ENCODE measurements at places on chromosomes 11 and 22.

GRCh38 chr11:117618302-117618981, 178.6 kb downstream of the DSCAML1 start:
- no peak for DNase-seq

GRCh38 chr11:64971421-64972233, at the start of gene MAJIN:
MAJIN (minus strand) TSS chr11:64972108; CDS start chr11:64959405, 12,703 bp downstream.
- DNase-seq: no peak

DNA sequence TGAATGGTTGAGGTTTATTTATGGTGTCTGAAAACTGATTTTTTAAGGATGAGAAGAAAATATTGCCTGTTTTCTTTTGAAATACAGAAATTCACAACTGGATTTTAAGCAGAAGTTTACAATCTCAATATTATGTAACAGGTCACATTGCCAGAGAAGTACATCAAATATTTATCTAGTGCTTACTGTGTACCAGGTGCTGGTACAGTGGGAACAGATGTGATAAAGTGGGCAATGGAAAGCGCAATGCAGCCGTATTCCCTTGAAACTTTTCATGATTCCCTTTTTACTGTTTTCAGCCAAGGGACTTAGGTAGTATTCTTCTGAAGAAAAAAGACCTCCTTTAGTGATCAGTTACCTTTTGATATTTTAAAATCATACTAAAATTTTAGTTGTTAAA, 49.6 kb downstream of the TTC17 start:
- no peak for DNase-seq

- DNase-seq: no peak
Measured at GRCh38 chr11:99634581-99634980, 613.8 kb downstream of the CNTN5 start.

DNA sequence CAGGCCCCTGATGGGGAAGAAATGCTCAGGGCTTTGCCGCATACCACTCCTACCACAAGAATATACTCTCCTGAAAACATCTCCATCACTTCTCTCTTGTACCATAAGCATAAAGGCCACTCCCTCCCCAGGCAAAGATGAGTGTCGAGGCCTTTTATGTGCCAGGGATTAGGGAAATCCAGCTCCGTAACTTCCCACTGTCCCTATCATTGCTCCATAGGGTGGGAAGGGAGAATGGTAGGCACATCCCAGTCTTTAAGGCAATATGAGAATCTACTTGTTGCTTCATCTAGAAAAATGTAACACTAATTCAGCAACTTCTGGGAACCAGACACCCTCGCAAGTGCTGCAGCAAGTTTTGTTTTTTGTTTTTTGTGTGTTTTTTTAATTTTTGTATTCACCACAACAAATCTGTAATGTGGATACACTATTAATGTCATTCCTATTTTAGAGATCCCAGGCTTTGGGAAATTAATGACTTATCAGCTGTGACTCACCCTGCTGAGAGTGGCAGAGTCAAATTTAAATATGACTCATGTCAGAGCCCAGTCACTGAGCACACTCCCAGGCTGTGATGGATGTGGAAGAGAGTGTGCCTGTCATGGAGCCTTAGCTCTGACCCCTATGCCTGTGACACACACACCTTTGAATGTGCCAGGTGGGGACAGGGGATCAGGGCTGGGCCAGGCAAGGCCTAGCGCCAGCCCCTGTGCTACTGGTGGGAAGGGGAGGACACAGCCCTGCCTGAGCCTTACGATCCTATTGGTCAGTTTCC, 23.4 kb downstream of the PANX1 start:
- DNase-seq: peak; percentile 52

DNA sequence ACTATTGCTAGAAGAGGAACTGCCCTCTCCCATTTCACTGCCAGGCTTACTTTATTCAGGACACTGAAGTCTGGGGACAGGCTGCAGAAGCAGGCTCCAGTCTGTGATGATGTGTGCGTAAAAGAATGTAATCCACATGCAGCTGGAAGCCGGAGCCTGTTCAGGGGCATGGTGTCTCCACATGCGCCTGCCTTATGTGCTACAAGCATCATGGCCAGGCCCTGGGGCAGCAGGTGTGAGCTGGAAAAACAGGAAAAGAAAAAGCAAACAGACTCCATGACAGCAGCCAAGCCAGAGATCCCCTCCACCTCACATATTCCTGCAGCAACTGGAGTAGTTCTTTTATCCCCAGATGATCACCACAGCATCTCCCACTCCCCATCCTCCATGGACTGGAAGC, 33.4 kb downstream of the ARFGAP2 start:
- DNase-seq: peak; percentile 84

GRCh38 chr22:20672082-20672424, 101.9 kb upstream of the SERPIND1 start:
- DNase-seq: no peak

- DNase-seq: no peak
Measured at GRCh38 chr11:85118151-85118550, 509.0 kb downstream of the DLG2 start.

DNA sequence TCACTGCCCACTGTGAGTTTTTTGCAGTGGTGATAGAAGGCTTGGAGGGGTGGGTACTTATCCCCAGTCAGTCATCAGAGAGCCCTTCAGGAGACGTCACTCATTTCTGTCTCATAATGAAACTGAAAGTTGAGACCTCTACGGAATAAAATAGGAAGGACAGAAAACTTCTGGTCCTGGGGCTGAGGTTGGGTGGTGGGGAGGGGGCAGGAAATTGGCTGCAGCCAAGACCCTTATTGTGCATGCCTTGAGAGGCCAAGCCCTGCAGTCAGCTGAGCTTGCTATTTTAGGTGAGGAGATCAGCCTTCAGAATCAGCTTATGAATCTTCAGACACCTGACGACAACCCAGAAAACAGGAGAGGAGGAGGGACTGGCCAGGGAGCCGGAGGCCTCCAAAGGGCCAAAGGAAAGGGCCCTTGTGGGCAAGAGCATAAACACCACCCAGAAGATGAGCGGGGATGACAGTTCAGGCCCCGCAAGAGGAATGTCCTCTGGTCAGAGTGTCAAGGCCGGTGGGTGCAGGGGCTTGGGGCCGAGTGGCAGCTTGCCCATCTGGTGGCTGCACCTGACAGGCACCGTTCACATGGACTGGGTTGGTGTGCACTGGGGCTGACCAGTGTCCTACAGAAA, 17.9 kb upstream of the ADA2 start:
- no peak for DNase-seq

- no peak for DNase-seq
Measured at GRCh38 chr11:132030896-132031295, 660.5 kb downstream of the NTM start.

DNA sequence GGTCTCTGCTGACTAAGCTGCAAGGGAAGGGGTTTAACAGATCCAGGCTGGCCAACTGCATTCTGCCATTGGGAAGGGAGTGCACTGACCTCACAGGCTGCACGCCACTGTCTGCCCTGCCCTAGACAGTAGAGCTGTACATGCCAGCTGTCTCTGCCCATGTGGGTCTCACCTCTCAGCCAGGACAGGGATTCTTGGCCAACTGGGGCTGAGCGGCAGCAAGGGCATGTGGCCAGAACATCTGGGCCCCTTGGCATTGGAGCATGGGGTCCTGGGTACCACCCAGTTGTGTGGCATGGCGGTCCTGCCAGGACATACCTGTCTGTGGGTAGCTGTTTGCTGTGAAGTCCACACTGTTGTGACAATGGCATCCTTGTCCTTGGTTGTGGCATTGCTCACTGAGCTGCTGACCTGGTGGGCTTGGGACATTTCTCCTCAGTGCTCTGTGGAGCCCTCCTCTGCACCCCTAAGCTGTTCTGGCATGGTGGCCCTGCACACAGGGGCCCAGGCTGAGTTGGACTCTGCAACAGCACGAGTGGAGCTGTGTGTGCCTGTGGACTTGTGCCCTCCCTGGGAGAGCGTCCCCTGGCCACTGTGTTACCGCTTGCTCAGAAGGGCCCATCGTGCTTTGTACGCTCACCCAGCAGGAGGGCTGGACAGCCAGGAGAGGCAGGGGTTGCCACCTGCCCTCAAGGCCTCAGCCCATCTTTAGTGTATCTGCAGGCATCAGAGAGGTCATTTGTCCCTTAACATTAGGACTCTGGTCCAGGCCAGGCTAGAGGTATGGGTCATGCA, 46.7 kb downstream of the MED15 start:
- DNase-seq: no peak

DNA sequence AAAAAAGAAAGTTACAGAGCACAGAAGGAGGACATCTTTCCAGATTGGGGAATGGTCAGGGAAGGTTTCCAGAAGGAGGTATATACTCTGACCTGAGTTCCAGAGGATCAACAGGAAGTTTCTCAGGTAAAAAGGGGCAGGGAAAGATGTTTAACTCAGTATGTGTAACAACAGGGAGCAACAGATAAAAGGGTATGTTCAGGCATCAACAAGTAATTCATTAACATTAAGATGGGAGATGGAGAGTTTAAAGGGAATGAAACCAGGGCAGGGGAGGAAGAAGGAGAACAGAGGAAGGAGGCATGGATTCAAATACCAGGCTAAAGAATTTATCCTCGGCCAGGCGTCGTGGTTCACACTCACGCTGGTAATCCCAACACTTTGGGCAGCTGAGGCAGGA, 2.5 kb upstream of the DENND5A start:
- no peak for DNase-seq

DNA sequence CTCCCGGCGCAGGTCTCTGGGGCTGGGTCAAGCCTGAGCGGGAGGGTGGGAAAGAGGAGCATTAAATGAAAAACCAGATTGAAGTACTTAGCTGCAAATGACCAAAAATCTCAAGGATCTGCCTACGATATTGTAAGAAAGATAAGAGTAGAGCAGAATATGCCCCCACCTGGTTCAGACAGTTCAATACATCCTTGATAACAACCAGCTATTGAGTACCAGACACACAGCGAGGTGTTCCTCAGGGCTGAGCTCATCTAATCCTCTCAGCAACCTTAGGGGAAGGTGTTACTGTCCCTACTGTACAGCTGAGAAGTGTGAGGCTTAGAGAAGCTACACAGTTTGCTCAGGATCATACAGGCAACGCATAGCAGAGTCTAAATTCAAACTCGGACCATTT, 27.4 kb upstream of the HMGXB4 start:
- DNase-seq: no peak

DNA sequence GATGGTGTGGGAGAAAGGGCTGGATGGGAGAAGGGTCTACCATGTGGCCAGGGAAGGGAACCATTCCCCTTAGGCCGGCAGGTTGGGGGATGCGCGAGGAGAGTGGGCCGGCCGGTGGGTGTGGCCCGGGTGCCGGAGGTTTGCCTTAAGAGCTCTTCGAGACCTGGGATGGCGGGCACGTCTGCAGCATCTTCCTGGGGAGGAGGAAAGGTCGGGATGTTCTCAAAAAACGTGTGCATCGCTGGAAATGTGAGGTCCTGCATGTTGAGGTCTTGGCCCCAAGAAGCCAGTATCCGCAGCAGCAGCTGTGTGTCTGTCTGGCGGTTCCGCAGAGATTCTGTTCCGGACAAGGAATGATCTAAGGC, 1.4 kb downstream of the NAV2 start:
- no peak for DNase-seq

DNA sequence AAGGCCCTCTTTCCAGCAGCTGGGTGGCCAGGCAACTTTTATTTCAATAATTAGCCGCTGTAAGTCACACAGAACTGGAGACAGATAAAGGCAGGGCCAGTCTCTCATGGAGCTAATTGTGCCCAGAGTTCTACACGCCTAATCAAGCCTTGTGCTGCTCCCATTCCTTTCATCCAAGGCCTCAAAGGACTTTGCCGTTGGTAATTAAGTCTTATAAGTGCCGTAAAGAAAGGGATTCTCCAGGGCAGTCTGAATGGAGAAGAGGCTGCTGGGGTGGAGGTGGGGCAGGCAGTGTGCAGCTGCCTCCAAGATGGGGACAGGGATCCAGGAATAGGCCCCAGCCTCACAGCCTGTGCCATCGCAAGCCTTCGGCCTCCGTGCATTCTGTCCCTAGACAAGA, 357.9 kb downstream of the TENM4 start:
- no peak for DNase-seq

DNA sequence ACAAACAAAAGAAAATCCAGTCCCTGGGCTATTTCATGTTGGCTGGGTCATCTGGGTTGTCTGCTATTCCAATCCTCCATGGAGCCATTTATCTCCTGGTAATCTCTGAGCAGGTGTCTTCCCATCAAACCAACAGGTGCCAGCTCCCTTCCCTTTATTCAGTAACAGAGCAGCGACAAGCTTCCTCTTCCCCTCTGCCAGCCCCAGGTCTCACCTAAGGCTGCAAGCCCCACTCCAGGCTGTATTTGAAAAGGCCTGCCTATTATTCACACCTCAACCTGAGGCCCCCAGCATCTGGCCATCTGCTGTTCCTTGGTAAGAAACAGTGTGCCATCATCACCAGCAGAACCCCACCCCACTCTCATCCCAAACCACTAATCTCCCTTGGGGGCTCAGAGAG, 436.2 kb downstream of the BUD13 start:
- DNase-seq: no peak

GRCh38 chr11:17391493-17392355, 3.3 kb upstream of the KCNJ11 start:
- DNase-seq: no peak
